Dermis blood vessel endothelial cell (primary cell): ENCODE measurements at places on chromosomes 16 and 17. TPM values are rescaled to one million over a fixed set of nuclear protein-coding genes. Genes with fewer than 3 reads are reported as not detected.

GRCh38 chr17:6786618-6787017 is 10.6 kb downstream of the FBXO39 start:
- peak; percentile 92 for DNase-seq

Gene ABCA8
- under 0.01 and 0.19 TPM in 2 replicates for total RNA-seq

DNA sequence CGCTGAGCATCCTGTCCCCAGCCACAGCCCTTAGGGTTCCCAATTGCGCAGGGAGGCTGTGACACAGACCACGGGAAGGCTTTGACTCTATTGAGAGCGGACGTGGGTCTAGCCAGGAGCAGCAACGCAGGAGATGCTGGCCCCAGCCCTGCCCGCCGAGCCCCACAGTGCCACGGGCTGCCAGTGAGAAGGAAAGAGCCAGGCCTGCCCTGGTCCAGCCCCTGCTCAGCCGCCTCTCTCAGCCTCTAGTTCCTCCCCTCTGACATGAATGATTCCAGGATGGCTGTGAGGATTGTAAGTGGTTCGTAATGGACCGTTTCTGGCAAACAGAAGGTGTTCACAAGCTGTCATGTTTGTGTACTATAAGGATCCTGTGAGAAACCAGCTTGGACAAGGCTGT is 2.5 kb downstream of the BHLHA9 start:
- DNase-seq = no peak

DNA sequence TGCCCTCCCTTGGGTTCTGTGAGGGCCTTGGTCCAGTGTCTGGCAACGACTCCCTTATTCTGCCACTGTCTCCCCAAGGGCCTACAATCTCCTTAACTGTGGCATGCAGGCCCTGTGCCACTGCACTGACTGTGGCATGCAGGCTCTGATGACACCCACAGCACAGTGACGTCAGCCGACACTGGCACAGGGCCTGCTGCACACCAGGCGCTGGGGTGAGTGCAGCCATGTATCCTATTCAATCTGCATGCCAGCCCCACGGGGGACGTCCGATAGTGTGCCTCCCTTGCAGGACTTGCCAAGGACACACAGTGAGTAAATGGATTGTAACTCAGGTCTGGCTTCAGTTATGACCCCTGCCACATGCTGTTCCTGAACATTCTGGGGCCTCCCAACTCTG is 39.8 kb upstream of the RASD1 start:
- peak; percentile 15 for DNase-seq

Gene TMEM92
- 0.17 and 0.19 TPM in 2 replicates for total RNA-seq

GRCh38 chr16:1197237-1197866 is 27.7 kb downstream of the TPSG1 start:
- no peak for DNase-seq

- no peak for DNase-seq
Measured at GRCh38 chr16:59971264-59971663, 1237.1 kb upstream of the GOT2 start.

- peak; percentile 91 for DNase-seq
Measured at GRCh38 chr16:48318630-48319029, 66.6 kb downstream of the SIAH1 start.

DNA sequence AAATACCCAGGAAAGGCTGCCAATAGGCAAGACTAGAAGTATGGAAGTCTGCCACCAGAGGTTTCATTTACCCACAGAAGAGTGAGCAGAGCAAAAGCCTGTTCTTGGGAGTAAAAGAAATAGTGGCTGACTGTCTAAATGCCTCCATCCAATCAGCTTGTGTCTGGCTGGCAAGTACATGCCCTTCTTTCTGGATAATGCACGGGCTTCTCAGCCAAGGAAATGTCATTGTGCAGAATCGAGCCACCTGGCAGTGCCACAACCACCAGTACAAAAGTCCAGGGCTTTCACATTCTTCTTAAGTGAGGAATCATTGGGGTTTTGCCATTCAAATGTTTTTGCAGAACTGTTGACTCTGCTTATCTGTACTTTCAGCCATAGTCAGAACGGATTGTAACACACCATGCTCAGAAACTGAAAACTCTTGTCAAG is 10.1 kb upstream of the ERCC4 start:
- no peak for DNase-seq

DNA sequence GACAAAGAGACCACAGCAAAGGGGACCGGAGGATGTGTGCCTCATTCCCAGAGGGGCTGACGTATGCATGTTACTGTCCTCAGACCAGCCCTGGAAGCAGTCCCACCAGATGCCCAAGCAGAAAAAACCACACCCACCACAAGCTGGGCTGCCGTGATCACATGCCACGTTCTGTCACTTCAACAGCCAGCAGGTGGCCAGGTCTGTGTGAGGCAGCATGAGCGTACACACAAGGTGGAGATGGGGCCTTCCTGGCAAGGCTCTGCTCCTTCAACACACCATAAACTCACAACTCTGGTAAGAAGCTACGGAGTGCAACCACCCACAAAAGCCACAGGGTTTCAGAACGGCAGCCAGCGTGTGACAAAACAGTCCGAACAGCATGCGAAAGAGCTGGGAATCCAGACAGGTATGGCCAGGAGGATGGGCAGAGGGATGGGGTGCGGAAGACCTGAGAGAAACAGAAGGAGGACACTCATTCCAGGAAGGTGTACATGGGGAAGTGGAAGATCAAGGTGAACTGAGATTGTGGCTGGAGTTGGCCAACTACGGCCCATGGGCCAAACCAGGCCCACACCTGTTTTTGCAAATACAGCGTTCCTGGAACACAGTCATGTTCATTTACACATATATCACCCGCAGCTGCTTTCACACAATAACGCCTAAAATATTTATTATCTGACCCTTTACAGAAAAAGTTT is 27.9 kb downstream of the MBTPS1 start:
- DNase-seq = no peak

Gene GNGT2
- total RNA-seq = 1.4 and 2.9 TPM in 2 replicates

GRCh38 chr16:4677390-4677789 is 16.0 kb upstream of the NUDT16L1 start:
- no peak for DNase-seq

DNA sequence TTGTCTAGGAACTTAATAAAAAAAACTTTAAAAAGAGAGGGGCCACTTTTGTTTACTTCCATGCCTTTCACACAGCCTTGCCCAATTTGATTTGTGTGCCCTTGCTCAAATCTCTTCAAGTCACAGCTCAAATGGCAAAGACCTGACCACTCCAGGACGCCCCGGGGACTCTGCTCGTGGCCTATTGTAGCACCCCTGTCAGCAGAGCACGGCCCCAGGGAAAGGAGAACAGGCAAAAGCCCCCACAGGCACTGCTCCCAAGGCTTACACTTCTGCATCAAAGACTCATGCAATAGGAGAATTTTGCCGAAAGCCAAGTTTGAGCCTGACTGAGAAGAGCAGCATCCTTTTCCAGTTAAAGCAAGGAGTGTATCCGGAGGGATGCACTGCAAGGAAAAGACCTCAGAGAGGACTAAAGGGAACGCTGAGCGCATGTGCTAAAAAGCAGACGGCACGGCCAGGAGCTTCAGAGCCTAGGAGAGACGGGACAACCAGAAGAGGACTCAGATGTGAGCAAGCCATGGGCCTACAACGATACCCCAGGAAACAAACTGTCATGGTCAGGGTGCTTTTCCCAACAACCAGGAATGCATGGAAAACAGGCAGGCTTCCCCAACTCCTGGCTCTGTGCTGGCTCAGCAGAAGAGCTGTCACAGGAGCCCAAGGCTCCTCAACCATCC is 8.2 kb downstream of the CREBBP start:
- DNase-seq = no peak

Gene PPY
- not detected in 2 replicates for total RNA-seq

Gene NPIPA7
- total RNA-seq = not detected in 2 replicates

GRCh38 chr16:77912617-77913016 is 109.7 kb upstream of the CLEC3A start:
- no peak for DNase-seq

Gene PAQR4
- 9.4 and 12.8 TPM in 2 replicates for total RNA-seq

Gene NUP88
- 99.9 and 106 TPM in 2 replicates for total RNA-seq

Gene OR1A1
- not detected in 2 replicates for total RNA-seq

Gene TNFRSF13B
- not detected in 2 replicates for total RNA-seq

DNA sequence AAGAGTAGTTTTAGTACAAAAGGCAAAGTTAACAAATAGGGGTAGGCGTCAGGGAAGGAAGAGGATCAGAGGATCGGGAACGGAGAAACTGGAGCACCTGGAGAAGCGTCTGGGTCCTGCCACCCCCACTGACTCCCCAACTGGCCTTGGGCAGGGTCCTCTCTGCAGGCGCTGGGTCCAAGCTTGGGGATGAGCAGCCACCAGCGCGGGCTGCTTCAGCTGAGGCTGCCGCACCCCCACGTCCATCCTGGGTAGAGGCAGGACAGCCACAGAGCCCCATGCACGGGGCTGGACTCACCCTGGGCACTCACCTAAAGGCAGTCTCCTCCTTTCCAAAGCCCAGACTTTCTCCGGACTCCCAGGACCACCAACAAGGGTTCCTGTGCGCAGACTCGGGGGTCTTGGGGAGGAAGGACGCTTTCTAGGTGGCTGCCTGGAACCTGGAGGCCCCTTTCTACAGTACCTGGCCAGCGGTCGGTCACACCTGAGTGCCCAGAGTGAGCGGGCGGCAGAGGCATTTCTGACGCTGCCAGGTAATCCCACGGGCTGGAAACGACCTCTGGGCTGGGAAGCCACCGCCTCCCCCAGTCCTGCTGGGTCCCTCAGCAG is 1.1 kb downstream of the HS3ST6 start:
- DNase-seq = no peak

GRCh38 chr17:6048486-6048885 is 21.7 kb upstream of the WSCD1 start:
- no peak for DNase-seq
